ENCODE measurements at places on chromosomes 1 and 21.

GRCh38 chr21:27796106-27796505 lies 829.2 kb upstream of the ADAMTS5 start:
- DNase-seq, result no peak

GRCh38 chr1:28259934-28260802 lies 850 bp downstream of the SESN2 start:
- DNase-seq, result peak; percentile 86

DNA sequence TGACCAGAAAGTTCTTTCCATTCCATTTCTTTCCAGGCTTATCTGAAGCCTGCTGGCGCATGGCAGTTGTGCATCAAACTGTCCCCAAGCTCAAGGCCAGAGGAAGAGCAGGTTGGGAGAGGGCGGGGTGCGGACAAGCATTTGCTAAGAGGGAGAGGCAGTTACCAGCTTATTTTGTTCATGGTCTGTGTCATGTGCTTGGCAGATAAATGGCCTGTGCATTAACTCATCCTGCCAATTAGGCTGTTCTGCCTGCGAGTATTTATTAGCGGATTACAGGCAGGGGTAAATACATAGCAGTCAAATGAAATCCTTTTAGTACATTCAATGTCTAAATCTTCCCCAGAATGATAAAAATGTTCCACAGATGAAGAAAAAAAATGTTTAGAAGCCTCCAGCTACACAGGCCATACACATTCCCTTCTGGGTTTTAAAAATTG lies 48.9 kb upstream of the B3GALNT2 start:
- DNase-seq, result peak; percentile 99

DNA sequence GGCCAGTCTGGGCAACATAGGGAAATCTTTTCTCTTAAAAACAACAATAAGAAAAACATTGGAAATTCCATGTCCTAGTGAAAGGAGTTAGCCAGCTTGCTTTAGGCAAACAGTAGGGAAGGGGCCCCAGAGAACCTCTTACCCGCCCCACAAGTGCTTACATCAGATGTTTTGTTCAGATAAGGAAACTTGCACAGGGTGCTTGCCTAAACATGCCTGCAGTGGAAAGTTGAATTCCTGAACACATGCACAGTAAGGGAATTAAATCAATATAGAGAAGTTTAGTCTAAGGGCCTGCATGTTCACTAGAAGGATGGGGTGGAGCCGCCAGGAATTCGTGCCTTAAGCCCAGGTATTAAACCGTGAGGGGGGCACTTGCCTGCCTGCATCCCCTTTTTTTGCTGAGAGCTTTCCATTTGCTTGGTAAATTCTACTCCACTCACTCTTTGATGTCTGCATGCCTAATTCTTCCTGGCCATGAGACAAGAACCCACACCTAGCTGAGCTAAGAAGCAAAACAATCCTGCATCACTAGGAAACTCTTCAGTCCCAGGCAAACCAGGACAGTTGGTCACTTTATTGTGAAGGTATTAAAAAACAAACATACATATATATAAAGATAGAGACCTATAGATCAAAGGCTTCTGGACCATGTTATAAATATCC lies 499.0 kb downstream of the SIPA1L2 start:
- DNase-seq, result no peak

DNA sequence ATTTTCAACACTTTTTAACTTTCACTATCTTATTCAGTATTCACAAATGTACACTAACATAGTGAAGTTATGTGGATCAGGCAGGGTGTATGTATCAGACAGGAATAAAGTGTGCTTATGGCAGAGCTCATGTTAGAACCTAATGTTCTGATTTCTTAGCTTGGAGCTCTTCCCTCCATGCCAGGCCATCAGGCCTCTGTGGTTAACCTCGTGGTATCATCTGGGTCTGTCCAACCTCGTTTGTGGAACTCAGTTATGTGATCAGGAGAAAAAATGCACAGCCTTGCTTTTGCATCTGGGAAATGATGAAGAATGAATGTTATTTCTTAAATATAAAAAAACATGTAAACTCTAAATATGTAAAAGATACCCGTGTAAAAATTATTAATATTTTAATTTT lies 86.9 kb downstream of the MPZL1 start:
- DNase-seq, result no peak

DNA sequence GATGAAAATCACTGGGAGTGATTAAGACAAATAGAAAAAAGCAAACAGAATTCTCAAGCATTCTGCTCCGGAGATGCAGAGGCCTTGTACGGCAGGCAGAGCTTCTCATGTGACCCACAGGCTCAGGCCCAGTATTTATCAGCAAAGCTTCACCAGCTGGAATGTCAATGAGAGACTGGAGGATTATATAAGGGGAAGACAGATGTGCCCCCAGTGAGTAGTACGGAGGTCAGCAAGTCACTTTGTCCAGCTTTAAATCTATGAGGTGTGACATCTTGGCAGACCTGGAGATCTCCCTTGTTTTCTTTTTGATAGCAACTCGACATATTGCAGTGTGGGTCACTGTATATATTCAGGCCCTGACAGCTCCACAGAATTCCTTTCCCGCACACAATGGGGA lies 106.8 kb downstream of the HHIPL2 start:
- DNase-seq, result peak; percentile 65

DNA sequence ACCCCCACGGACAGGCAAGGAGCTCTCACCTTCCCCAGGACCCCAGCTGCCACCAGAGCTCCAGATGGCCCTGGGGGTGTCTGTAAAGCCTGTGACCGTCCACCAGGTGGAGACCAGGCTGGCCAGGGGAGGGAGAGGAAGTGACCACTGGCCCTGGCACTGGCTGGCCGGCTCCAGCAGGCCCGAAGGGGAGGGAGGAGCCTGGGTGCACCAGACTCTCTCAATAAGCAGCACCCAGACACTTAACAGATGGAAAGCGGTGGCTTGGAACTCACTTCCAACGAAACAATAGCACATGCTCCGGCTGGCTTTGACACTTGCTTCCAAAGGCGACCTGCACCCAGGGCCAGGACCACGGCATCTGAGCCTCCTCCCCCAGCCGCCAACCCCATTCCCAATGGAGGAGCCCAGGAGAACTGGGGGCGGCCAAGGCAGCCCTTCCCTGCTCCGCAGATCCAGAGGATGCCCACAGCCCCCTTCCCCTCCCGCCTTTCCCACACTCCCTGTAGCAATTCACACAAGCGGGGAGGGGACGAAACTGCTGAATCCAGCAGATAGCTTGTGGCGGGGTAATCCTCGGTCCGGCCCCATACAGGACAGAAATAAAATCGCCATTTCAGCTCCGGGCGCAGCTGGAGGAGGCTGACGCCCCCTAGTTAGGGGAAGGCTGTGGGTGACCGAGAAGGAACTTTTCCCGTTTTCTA lies 742 bp upstream of the PDE9A start:
- peak; percentile 83 for DNase-seq

DNA sequence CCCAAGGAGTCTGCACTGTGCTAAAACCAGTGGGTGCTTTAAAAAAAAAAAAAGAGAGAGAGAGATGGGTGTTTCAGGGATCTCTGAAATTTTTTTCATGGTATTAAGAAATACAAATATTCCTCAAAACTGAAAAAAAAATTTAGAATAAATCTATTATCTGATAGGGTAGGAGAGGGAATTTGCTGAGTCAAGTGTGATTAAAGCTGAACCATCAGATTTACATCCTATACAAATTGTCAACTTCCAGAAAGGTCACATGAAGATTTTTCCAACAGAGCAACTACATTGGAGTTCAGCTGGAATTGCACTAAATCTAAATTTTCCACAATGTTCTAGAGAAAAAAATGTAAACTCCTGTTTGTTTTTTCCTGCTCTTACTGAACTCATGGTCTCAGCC lies 79.3 kb upstream of the DSCAM start:
- DNase-seq, result no peak

GRCh38 chr1:211490038-211490678 lies 1.8 kb downstream of the RD3 start:
- peak; percentile 81 for DNase-seq

GRCh38 chr1:153546371-153546770 lies 765 bp upstream of the S100A4 start:
- no peak for DNase-seq

- peak; percentile 45 for DNase-seq
Measured at GRCh38 chr1:212229654-212230053, 55.6 kb upstream of the PPP2R5A start.

DNA sequence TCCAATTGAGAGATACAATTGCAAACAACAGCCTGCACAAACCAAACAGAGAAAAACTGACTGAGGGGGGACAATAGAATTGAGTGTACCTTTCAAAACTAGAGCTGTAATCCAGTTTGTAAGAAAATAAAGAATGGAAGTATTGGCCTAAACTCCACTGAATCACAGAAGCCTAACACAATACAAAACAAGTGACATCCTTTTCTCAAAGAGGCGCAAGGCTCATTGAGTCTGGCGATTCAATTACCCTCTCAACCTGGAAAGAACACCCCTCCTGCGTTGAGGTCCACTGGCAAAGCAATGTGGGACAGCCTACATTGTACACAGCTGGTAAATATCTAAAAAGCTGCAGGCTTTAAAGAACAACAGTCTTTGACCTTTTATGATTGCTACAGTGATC lies 182.6 kb downstream of the DPYD start:
- DNase-seq, result no peak

GRCh38 chr1:60573726-60574409 lies 500.3 kb upstream of the C1orf87 start:
- no peak for DNase-seq

DNA sequence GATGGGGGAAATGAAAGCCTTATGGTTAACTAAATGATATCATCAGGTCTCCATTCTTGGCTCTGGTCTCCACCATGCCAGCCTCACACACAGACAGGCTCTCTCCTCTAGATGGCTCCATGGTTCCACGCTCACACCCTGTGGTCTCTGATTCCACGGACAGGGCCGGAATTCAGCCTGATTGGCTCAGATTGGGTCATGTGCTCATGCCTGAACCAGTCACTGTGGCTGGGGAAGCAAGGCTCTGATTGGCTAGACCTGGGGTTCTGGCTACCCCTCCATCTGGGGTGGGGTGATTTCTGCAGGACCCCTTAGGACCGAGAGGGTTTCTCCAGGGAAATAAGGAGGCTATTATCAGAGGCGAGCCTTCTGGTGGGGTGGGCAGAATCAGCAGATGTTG lies 277.0 kb downstream of the PTPRU start:
- peak; percentile 96 for DNase-seq

DNA sequence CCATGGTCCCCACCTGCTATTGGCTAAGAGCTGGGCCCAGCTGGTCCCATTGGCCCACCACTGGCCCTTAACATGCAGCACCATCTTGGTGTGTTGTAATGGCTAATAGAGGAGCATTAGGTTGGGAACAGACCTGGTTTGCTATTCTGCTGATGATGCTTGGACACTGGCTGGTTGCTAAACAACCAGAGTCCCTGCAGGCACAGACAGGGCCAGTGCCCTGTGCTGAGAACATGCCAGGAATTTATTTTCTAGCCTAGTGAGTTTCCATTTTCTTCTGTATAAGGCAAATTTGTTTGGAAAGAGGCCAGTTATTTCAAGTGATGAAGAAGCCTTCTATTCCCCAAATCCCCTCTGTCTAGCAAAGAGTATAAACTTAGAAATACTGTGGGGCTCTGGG lies 42.9 kb upstream of the TDRD10 start:
- no peak for DNase-seq
